ENCODE measurements at places on chromosomes 16 and 17.

DNA sequence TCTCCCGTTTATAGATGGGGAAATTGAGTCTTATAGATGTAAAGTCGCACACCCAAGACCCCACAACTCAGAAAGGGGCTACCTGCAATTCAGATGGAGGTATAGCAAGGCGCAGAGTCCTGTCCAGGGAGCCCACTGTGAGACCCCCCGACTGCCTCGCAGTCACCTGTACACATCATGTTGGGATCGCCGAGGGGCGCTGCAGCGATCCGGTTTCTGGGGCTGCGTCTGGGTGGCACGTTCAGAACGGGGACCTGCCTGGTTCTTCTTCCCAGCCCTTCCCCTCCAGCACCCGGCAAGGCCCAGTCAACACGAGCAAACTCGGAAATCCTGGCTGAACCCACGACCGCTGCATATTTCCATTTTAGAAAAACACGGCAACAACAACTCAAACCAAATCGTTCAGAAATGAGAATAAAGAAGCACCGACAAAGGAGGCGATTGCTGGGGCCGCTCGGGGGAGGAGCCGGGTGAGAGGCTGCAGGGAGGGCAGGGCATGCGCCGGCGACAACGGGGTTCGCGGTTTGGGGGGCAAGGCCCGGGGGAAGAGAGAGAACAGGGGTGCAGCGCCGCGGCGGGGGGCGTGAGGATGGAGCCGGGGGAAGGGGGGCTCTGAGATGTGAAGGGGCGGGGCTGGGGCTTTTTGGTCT lies 643 bp downstream of the HSDL1 start:
- no peak for DNase-seq

DNA sequence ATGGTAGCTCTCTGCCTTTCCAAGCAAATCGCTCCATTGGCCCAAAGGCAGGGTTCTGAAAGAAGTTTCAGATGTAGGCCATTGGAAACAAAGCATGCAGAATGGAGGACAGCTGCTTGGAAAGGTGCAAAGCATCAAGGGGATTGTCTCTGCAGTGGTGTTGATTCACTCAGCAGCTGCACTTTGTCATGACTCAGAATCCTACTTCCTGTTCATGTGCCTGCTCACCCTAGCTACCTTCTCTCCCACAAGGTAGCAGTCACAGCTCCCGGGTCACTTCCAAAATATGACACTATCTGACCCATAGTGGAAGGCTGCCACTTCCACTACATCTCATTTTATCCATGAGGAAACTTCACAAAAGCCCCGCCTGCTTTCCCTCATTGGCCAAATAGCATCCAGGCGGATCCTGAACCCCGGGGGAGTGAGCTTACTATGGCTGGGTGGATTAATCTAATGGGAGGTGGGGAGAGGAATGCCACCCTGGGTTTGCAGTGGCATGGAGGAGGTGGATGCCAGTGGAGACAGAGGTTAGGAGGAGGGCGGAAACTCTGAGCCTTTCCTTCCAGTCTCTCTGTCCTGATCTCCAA lies 74.7 kb upstream of the NKD1 start:
- no peak for DNase-seq

GRCh38 chr17:58308985-58309917 lies 19.3 kb downstream of the TSPOAP1 start:
- DNase-seq, result no peak

GRCh38 chr16:67022531-67023214 lies 6.3 kb upstream of the CBFB start:
- no peak for DNase-seq

DNA sequence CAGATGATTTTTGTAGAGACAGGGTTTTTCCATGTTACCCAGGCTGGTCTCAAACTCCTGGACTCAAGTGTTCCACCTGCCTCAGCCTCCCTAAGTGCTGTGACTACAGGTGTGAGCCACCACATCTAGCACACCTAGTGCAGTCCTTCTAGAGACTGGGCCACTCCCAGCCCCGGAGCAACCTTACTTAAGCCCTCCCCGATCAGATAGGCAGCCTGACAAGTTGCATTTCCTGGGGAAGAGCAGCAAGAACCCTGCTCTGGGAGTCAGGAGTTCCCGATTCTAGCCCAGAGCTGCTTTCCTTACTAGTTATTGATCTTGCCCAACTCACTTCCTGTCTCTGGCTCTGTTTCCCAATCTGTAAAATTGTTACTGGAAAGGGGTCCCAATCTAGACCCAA lies 7.0 kb upstream of the NAGLU start:
- no peak for DNase-seq

DNA sequence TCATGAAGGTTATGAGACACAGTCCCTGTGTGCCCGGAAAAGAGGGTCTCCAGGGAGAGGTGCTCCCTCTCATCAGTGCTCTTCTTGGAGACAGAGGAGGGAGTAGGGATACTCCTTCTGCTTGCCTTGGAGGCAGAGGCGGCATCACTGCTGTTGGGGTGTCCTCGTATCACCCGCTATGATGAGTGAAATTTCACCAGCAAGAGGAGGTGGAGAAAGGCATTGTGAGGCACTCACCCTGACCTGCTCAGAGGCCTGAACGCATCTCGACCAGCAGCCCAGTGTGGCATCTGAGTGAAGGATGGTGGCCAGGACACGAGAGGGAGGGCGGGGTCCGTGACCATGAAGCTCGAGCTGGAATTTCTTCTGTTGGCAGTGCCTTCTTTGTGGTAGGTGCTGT lies 222.1 kb upstream of the CHMP6 start:
- DNase-seq, result no peak

- DNase-seq, result no peak
Measured at GRCh38 chr17:19383681-19384470, 3.1 kb downstream of the MFAP4 start.

- no peak for DNase-seq
Measured at GRCh38 chr17:40158438-40159013, 18.2 kb downstream of the CASC3 start.

GRCh38 chr17:80749611-80750010 lies 205.0 kb downstream of the RPTOR start:
- no peak for DNase-seq

- no peak for DNase-seq
Measured at GRCh38 chr17:58480090-58480489, 8.1 kb downstream of the HSF5 start.

DNA sequence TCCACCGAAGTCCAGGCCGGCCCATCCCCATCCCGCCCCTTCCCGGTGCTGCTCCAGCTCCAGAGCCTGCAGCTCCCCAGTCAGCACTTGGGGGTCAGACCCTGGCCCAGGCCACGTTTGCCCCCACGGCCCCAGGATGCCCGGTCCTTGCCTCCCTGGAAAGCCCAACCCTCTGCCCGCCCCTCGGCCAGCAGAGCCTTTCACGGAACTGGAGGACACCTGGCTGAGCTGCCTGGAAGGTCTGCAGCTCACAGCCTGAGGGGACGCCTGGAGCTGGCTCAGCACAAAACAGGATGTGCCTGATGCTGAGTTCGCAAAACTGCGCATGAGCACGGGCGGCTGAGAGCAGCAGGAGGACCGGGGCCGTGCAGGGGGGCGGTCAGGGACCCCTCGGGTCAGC lies 29.7 kb upstream of the SSTR5 start:
- no peak for DNase-seq

- no peak for DNase-seq
Measured at GRCh38 chr17:29169806-29170591, 10.2 kb downstream of the MYO18A start.

GRCh38 chr17:8555062-8555461 lies 75.5 kb downstream of the MYH10 start:
- DNase-seq, result no peak

- DNase-seq, result no peak
Measured at GRCh38 chr17:72092710-72093322, 28.0 kb upstream of the SOX9 start.

DNA sequence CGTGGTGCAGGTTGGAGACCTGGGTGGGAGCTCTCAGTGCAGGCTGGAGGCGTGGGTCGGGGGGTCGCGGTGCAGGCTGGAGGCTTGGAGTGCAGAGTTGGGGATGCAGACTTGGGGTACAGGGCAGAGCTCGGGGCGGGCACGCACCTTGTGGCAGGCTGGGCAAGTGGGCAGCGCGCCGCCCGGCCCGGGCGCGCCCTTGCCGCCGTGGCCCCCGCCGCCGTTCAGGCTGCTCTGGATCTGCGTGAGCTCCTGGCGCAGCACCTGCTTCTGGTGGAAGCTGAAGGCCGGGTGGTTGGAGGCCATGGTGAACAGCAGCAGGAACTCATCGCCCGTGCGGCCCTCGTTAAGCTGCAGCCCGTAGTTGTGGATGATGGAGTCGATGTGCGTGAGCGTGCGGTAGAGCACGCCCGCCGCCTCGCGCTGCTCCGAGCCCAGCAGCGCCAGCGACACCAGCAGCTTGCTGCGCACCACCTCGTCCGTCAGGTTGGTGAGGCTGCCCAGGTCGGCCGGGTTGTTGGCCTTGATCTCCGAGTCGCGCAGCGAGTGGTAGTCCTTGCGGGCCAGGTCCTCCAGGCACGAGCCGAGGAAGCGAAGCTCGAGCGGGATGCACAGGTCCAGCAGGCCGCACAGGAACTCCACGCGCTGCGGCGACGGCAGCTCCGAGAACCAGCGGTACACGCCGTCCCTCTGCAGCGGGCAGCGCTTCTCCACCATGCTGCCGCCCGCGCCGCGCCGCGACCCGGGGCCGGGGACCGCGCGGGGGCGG lies 1.1 kb downstream of the ZCCHC14 start:
- DNase-seq, result no peak

DNA sequence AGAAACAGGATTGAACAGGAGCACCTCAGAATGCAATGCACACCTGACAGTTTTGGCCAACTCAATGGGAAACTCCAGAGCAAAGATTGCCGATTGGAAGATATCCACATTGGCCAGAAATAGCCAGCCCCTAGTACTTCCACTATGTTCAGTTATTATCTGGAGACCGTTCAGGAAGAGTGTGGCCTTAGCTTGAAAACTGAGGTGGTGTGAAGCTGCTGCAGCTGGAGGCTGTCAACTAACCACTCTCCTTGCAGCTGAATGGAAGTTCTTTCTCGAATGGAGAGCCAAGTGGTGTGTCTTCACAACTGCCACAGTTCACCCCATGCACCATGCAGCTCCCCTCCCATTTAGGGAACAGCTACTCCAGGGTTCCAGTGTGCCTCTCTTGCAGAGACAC lies 61.9 kb upstream of the DHX40 start:
- no peak for DNase-seq

DNA sequence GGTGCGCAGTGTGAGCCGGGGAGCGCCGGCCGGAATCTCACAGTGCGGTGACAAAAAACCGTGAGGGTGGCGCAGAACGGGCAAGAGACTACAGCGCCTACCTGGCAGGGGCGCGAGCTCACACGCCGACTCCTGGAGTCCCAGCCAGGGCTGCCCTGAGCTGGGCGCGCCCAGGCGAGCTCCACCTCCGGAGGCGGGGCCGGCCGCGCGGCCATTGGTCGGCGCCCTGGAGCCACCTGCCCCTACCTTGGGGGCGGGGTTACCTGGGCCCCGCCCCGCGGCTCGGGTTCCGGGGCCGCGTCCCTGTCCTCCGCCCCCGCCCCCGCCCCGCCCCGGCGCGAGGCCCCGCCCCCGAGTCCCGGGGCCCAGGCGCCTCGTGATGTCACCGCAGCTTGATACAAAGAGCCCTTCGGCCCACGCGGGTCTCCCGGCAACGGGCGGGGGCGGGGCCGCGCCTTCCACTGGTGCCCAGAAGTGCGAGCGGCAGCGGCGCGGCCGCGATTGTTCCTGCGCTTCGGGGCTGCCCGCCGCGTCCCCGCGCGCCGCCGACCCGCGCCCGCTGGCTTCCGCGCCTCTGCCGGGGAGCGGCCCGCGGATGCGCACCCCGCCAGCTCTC lies 96.3 kb downstream of the RAB11FIP4 start:
- no peak for DNase-seq

- DNase-seq, result no peak
Measured at GRCh38 chr17:34413443-34414119, 50.5 kb upstream of the CCL1 start.

GRCh38 chr17:33871720-33872540 lies 383.2 kb upstream of the CCL2 start:
- DNase-seq, result no peak

DNA sequence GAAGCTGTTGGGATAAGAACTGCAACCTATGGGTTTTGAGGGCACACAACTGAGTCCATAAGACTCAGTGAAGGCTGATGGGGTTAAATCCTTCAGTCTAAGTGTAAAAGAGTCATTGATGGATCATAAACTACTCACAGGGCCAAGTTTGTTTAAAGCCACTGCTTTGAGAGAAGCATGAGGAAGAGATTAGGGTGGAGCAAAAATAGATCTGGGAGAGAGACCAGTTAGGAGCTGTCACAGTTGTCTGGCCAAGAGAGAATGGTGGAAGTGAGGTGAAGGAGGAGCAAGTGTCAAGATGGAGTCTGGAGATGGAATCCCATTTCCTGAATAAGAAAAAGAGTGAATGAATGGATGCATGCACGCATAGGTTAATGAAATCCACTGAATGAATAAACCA lies 379.1 kb upstream of the CDH11 start:
- no peak for DNase-seq

DNA sequence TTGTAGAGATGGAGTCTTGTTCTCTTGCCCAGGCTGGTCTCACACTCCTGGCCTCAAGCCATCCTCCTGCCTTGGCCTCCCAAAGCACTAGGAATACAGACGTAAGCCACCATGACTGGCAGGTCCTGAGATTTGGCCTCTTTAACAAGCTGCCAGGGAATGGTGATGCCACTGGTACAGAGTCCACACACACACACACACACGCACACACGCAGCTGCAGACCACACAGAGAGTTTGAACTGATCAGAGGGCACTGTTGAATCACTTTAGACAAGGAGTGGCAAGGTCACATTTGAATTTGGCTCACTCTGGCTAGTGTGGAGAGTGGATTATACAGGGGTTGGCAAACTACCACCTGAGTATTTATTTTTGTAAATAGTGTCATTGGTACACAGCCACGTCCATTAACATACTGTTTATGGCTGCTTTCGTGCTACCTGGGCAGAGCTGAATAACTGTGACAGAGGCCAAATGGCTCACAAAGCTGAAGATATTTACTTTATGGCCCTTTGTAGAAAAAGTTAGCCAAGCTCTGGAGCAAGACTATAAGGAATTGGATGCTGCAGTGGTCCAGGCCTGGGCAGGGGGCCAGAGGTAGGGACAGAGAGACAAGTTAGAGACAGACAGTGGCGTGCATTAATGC lies 9.9 kb downstream of the ITPRIPL2 start:
- DNase-seq, result no peak

- DNase-seq, result no peak
Measured at GRCh38 chr17:60729854-60730253, 52.2 kb downstream of the BCAS3 start.

GRCh38 chr16:31402687-31403086 lies 9.6 kb downstream of the ITGAD start:
- DNase-seq, result no peak

DNA sequence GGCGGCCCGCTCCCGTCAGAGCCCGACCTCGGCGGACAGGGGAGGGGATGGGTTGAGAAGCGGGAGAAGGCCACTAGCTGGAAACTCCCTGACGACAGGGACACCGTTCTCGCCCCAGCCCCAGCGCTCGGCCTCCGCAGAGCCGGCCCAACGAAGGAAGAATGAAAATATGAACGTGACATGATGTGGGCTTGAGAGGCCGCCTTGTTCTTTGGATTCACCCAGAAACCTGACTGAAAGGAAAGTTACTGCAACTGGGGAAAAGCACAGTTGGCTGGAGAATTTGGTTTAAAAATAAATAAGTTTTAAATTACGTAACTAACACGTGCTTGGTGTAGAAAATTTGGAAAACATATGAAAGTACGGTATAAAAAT lies 21.1 kb downstream of the NPTX1 start:
- no peak for DNase-seq

- DNase-seq, result no peak
Measured at GRCh38 chr16:53041320-53042051, 11.2 kb downstream of the CHD9NB start.
